Stimulated activated CD4-positive, alpha-beta T cell treated with anti-CD3 and anti-CD28 coated beads, Interleukin-4, amount 100 ng/mL, for 1 hour (primary cell): ENCODE measurements at places on chromosomes 6 and 20.

DNA sequence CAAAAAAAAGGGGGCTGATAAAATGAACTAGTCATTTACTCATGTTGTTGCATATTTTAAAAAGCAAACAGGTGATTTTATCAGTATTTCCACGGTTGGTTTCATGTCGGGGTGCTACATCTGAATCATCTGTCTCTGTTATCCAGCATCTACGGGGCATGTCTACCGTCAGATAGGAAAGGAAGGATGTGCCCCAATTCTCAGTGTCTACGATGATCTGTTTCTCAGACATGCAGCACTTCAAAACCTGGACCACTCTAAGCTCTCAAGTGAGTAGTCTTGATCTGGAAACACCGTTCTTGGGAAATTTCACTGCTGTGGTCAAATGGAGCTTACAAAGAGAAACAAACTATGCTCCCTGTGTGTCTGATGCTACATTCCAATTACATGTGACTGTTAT lies 240.3 kb upstream of the TAB2 start:
- DNase-seq: no peak

GRCh38 chr20:35743693-35744491 lies 1.8 kb upstream of the RBM39 start:
- DNase-seq: no peak

GRCh38 chr6:110656492-110656891 lies 158.8 kb downstream of the CDK19 start:
- DNase-seq: no peak

DNA sequence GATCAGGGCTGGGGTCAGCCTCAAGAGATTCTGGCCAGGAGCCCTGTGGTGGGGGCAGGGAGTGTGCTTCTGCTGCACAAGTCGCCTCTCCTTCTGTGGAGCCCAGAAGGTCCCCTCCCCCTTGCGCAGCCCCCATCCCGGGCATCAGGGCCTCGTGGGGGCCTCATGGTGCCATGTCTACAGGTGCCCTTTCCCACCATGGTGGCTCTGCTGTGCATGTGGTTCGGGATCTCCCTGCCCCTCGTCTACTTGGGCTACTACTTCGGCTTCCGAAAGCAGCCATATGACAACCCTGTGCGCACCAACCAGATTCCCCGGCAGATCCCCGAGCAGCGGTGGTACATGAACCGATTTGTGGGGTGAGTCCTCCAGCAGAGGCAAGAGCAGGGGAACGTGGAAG lies 48.1 kb downstream of the TM9SF4 start:
- DNase-seq: no peak

DNA sequence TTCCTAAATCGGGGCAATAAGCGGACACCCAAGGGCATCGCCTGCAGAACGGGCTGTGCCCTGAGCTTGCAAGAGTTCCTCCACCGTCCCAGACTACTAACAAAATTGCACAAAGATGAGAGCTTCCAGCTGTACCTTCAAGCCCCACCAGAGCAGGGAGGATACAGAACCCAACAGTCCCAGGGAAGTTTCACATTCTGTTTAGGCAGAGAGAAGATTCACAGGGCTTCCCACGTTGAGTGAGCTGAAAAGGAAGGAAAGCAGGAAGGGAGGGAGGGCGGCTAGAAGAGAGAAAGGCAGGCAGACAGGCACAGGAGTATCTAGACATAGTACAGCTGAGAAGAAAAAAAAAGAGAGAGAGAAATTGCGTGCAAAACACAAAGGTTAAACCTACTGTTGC lies 112.6 kb upstream of the AFDN start:
- DNase-seq: no peak
